ENCODE measurements at places on chromosomes 13 and 19. TPM values are rescaled to one million over a fixed set of nuclear protein-coding genes. Genes with fewer than 3 reads are reported as not detected.

KLK1 gene
- not detected for total RNA-seq

ZNF223 gene
- total RNA-seq, result 7.6 TPM

KLF2 gene
- total RNA-seq, result 386 TPM

DNA sequence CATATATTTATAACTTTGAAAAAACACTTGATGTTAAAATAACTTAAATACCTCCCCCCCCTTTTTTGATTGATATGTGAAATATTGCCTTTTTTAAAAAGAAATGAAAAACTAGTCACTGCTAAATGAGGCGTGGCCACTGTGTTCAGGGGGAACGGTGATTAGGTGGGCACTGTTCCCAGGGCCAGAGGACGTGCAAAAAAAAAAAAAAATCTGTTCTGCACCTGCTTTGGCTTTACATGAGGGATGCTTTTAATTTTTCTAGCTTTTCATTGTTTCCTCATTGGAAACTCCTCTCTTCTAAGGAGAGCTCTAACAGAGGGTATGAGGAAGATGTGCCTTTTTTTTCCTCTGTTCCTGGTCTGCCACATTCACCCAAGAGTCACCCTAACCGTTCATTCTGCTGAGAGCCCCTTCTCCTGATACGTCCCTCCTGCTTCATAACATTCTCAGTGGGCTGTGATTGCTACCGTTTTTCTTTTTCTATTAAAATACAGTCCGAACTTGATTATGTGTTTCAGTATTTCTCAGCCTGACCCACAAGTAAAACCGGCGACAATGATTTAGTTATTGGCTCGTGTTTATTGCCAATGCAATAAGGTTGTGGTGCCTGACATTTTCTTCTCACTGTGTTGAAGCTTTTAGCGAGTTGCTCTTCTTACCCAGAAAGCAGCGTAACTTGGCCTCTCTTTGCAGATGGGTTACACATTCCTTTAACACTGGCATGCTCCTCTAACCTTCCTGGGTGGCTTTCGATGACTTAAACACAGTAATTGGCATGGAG, 64.8 kb upstream of the ZNF536 start:
- no peaks in the 10 kb centered on the region for H3K27me3 ChIP-seq
- no peak for DNase-seq
- no peaks in the 10 kb centered on the region for H3K4me1 ChIP-seq
- no peak overlapping the region for H3K4me3 ChIP-seq
- no peaks in the 10 kb centered on the region for H3K36me3 ChIP-seq

DNA sequence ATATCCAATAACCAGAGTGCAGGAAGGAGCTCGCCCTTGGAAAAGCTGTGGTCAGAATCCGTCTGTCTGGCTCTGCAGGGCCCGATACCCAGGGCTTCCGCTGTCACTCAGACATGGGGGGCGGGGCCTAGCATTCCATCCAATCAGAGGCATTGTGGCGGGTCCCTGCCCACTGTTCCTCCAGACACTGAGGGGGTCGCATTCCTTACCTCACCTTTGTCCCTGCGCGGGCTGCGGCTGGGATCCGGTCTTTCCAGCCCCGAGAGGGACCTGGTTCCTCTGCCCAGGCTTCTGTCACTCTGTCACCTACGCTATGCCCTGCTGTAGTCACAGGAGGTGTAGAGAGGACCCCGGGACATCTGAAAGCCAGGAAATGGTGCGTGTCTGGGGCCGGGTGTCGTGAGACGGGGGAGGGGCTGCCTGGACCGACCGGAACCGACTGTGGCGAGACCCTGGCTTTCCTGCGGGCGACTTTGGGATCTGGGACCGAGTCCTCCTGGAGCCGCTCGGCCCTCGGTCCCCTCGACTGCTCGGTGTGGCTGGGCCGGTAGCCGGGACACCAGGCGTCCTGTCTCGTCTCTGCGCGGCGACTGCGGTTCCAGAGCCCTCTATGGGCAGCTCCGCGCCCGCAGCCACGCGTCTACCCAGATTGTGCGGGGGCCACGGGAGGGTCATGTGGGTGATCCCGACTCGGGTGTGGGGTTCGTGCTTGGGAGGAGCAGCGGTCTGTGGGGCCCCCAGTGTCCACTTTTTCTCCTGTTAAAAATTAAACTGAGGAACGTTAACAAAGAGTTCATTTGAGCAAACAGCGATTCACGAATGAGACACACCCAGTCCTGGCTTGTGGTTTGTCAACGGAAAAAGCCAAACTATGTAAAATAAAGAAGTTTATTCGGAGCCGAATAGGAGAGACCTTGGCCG, at the start of gene ZNF69:
TSS of gene ZNF69 (plus strand) at position 172 of the 921 bp plus-strand sequence. CDS start at position 314, 142 bp downstream.
- peaks cover 42% of the 10 kb centered on the region for H3K4me1 ChIP-seq
- H3K27me3 ChIP-seq, result no peaks in the 10 kb centered on the region
- H3K36me3 ChIP-seq, result no peaks in the 10 kb centered on the region
- H3K4me3 ChIP-seq, result peak within 1 kb of the TSS; percentile 94
- DNase-seq, result peak; percentile 54

DNA sequence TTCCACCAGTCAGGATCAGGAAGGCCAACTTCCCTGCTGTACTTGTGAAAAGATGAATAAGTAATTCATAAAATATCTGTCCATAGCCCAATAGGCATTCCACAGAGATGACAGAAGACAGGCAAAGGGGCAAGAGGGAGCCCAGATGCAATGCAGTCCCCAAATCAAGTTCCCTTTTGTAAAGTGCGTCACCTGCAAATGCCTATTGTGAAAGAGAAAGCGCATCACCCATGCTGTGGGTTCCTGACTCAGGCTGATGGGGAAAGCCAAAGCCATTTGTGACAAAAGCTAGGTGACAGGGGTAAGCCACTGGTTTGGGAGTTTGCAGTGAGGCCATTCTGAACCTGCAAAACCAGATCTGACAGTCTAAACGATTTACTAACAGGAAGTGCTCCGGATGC, 157.5 kb upstream of the ZNF536 start:
- H3K4me3 ChIP-seq, result peak overlapping the region; percentile 40
- no peak overlapping the region for H3K27ac ChIP-seq
- peaks cover 9% of the 10 kb centered on the region for H3K27me3 ChIP-seq
- peaks cover 6% of the 10 kb centered on the region for H3K4me1 ChIP-seq

DNA sequence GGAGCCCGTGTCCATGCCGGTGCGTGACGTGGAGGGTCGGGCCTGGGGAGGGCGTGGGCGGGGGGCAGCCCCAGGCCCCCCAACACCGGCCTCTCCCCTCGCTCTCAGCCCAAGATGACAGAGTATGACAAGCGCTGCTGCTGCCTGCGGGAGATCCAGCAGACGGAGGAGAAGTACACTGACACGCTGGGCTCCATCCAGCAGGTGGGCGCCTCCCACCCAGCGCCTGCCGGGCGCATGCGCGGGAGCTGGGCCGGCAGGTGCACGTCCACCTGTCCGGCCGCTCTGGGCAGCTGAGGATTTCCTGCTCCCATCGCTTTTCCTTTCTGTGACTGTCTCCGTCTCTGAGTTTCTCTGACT, 49.8 kb downstream of the VAV1 start:
- no peak overlapping the region for H3K4me3 ChIP-seq
- peaks cover 14% of the 10 kb centered on the region for H3K4me1 ChIP-seq
- H3K27me3 ChIP-seq, result no peaks in the 10 kb centered on the region
- peaks cover 10% of the 10 kb centered on the region for H3K36me3 ChIP-seq
- DNase-seq, result no peak
- H3K27ac ChIP-seq, result no peak overlapping the region

DNA sequence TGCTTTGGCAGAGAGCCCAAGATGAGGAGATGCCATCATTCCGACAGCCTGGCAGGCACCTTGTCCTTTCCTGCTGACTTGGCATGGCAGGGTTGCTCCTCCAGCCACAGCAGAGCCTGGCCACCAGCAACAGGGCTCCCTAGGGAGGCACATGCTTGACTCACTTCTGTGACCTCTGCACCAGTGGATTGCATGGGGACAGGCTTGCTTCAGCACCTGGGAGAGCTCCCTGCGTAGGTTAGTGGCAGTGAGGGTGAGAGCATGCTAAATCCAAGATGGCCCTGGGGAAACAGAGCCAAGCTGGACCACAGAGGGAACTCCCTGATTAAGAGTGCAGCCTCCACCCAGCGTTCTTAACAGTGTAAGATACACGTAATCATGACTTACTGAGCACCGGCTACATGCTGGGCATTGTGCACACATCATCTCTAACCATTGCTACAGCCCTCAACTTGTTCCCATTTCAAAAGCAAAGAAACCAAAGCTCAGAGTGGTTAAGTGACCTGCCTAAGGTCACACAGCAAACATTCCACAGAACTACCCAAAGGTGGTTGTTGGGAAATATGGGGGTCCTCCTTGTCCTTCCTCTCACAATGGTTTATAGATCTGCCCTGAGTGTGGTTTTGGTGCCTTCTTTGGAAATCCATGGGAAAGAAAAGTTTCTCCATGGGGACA, 116.6 kb upstream of the UQCRFS1 start:
- no peak for DNase-seq
- no peak overlapping the region for H3K27ac ChIP-seq
- H3K4me1 ChIP-seq, result no peaks in the 10 kb centered on the region
- no peaks in the 10 kb centered on the region for H3K36me3 ChIP-seq

DNA sequence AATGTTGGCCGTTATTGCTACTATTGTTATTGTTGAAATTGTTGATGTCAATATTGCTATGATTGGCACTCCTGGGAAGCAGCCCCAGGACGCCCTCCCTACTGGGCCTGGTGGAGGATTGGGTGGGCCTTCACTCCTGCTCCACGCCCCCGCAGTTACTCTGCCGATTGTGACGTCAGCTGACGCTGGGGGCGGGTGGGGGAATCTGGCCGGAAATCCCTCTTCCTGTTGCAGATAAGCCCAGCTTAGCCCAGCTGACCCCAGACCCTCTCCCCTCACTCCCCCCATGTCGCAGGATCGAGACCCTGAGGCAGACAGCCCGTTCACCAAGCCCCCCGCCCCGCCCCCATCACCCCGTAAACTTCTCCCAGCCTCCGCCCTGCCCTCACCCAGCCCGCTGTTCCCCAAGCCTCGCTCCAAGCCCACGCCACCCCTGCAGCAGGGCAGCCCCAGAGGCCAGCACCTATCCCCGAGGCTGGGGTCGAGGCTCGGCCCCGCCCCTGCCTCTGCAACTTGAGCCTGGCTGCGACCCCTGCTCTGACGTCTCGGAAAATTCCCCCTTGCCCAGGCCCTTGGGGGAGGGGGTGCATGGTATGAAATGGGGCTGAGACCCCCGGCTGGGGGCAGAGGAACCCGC, at the start of gene ETV2:
TSS of gene ETV2 (plus strand) at position 231 of the 637 bp plus-strand sequence. CDS start 716 bp downstream, outside the sequence.
- peak; percentile 57 for DNase-seq
- no peaks in the 10 kb centered on the region for H3K36me3 ChIP-seq
- H3K27me3 ChIP-seq, result no peaks in the 10 kb centered on the region
- H3K4me1 ChIP-seq, result peaks cover 43% of the 10 kb centered on the region
- H3K4me3 ChIP-seq, result peak within 1 kb of the TSS; percentile 83

GRCh38 chr19:19540715-19541515, 2.9 kb downstream of the CILP2 start:
- H3K4me3 ChIP-seq, result peak overlapping the region; percentile 73
- no peaks in the 10 kb centered on the region for H3K27me3 ChIP-seq
- H3K4me1 ChIP-seq, result peaks cover 29% of the 10 kb centered on the region
- H3K36me3 ChIP-seq, result no peaks in the 10 kb centered on the region

DNA sequence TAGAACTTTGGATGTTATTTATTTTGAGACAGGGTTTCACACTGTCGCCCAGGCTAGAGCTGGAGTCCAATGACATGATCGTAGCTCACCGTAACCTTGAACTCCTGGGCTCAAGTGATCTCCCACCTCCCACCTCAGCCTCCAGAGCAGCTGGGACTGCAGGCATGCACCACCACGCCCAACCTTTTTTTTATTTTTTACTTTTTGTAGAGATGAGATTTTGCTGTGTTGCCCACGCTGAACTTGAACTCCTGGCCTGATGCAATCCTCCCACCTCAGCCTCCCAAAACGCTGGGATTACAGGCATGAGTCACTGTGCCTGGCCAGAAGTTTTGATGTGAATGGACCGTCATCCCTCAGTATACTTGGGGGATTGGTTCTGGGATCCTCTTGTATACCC, 13.7 kb downstream of the ANKRD27 start:
- H3K36me3 ChIP-seq, result peaks cover 37% of the 10 kb centered on the region
- no peaks in the 10 kb centered on the region for H3K27me3 ChIP-seq
- H3K4me3 ChIP-seq, result no peak overlapping the region
- no peak for DNase-seq
- no peak overlapping the region for H3K27ac ChIP-seq

- H3K27ac ChIP-seq, result peak overlapping the region; percentile 47
- peaks cover 47% of the 10 kb centered on the region for H3K4me1 ChIP-seq
- no peak for DNase-seq
These were observed 1.3 kb upstream of the KBTBD6 start for GRCh38 chr13:41133951-41134350.

GRCh38 chr19:5664515-5664914, 15.8 kb downstream of the MICOS13 start:
- no peaks in the 10 kb centered on the region for H3K27me3 ChIP-seq
- H3K36me3 ChIP-seq, result no peaks in the 10 kb centered on the region
- no peak overlapping the region for H3K27ac ChIP-seq
- H3K4me1 ChIP-seq, result no peaks in the 10 kb centered on the region
- no peak for DNase-seq
- no peak overlapping the region for H3K4me3 ChIP-seq
